ENCODE measurements at places on chromosomes 13 and 19.

DNA sequence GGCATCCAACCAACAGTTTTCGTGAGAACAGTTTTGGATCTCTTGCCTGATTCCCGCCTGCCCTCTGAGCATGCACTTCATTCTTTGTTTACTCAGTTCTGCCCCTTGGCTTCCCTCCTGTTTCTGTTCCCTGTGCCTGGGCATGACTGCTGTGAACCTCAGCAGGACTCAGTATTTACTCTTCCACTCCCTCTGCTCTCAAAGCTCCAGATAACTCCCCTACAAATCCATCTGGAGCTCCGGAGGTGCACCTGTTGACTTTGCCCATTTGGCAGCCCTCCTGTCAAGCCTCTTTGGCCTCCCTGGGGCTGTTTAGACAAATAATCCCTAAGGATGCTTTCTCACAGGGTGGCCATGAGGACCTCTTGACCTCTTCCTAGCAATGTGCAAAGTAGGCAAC lies 34.2 kb upstream of the ARGLU1 start:
- DNase-seq: no peak

- DNase-seq: no peak
These were observed 86.7 kb downstream of the ZAR1L start for GRCh38 chr13:32228330-32229041.

GRCh38 chr13:52706081-52706480 lies 33.5 kb downstream of the CNMD start:
- DNase-seq: no peak

DNA sequence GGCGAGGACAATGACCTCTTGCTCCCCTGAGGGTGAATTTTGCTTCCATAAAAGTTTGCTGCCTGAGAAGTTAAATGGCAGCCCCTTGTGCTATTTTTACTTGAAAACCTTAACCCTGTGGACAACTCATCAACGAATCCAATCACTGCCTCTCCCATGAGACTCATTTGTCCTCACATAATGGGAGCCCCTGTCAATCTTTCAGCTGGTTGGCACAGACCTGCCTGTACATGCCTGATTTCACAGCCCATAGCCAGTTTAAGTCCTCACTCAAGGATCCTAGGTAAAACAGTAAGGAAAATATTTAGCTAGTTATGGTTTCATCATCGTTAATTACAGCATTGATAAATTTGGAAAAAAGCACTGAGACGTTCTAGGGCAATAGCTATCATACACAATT lies 207.4 kb downstream of the NHLRC3 start:
- no peak for DNase-seq

DNA sequence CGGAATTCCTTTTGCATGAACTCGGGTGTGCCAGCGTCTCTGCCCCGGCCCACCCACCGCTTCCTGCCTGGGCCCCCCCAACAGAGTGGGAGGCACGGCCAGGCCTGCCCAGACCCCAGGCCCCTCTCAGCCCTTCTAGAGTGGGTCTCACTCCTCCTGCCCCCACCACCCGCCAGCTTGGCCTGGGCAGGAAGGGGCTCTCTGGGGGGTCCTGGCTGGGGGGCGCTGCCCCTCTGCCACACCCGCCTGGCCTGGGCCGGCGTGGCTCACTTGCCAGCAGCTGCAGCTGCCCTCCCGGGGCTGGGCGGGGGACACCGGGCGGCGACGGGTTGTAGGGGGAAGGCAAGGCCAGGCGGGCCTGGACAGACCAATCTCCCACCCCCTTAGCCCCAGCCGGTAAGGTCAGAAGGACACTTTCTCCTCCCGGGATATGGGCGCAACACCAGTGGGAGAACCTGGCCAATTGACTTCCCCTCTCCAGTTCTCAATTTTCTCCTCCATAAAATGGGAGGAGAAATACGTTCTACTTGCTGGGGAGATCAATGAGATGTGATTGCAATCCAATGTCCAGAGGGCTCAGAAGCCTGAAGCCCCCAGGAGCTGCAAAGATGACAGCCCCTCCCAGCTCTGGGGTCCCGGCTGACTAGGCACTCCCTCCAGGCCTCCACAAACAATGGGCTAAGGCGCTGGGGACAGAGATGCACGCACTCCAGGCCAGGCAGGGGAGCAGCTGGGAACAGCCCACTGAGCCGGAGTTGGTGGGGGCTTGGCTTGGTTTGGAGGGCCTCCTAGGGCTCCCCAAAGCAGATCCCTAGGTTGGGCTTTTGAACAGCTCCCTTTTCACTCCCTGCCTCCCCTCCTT lies 2.4 kb downstream of the CRLF1 start:
- no peak for DNase-seq

GRCh38 chr19:47663911-47664771 lies 49.1 kb upstream of the EHD2 start:
- no peak for DNase-seq

DNA sequence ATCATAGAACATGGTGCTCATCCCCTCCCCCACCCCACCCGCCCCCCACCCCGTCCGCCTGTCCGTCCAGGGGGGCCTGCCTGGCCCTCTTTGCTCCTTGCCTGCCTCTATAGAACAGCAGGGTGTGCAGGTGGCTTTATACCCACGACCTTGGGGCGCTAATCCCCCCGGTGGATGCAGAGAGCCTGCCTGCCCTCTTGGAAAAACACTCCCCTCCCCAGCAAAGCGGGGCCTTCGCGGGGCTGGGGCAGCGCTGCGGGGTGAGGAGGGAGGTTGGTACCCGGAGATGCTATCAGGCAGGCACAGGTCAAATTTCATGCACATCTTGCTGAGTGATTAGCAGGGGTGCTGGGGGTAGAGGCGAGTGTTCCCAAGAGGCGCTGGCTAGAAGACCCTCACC lies 21.9 kb downstream of the RFX1 start:
- no peak for DNase-seq

- no peak for DNase-seq
These were observed 6.9 kb downstream of the UBAC2 start for GRCh38 chr13:99207511-99207910.

GRCh38 chr13:86882835-86883234 lies 788.3 kb upstream of the SLITRK5 start:
- DNase-seq: no peak

DNA sequence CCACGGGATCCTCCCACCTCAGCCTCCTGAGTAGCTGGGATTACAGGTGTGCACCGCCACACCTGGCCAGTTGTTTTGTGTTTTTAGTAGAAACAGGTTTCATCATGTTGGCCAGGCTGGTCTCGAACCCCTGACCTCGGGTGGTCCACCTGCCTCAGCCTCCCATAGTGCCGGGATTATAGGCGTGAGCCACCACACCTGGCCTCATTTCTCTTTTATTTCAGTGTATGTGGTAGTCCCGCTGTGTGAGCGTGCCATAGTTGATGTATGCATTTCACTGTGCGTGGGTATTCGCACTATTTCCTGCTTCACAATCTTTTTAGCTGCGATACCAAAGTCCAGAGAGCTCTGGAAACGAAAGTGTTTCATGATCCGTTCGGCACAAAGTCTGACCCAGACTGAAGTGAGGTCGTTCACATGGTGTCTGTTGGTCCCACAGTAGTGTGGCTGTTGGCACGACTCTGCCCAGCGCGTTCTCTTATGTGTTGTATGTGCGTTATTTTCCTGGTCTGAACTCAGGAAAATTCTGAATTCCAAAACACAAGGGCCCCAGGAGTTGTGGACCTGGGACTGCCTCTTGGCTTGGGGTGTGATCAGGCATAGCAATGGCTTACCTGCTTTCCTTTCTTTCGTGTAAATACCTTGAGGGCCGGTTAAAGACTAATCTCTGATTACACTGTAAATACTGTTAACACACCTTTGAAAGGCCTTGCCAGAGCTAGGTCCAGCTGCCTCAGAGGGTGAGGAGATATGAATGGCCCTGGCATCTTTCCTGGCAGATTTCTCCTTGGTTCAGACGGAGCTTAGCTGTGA lies 8.6 kb downstream of the EPN1 start:
- no peak for DNase-seq

DNA sequence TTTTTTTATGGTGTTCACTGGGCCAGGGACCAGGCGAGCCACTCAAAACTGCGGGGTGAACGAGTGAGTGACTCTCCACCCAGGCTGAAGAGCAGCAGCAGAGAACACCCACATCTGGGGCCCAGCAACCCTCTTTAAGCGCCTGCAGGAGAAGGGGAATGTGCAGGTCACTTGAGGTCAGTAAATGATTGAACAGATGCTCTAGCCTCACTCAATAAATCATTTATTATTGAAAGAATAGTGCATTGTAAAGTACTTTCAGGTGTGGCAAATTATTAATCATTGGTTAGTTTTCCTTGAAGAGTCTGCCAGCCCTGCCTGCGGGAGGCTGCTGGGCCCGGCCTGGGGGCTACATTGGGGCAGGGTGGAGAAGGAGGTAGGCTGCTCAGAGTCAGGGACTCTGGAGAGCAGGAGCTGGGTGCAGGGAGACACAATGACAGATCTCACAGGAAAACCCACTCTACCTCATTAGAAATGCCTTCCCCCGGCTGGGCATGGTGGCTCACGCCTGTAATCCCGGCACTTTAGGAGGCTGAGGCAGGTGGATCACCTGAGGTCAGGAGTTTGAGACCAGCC lies 42.5 kb downstream of the ABCC4 start:
- DNase-seq: no peak

- DNase-seq: no peak
These were observed 105.0 kb downstream of the DGKH start for GRCh38 chr13:42153199-42154113.

- DNase-seq: no peak
These were observed 2.8 kb downstream of the KLF1 start for GRCh38 chr19:12884202-12884601.
